ENCODE measurements at places on chromosomes 7 and 10.

DNA sequence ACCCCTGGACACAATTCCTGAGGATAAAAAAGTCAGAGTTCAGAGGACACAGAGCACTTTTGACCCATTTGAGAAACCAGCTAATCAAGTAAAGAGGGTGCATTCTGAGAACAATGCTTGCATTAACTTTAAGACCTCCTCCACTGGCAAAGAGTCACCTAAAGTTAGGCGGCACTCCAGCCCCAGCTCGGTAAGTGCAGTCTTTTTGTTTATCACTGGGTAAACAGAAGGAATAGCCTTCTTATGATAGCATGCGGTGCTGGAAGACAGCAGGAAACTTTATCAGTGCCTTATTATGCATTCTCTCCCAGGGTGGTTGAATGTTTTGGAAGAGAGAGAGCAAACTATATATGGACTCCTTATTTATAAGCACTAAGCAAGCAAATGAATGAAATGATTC lies 130.5 kb downstream of the CDK14 start:
- DNase-seq: no peak

GRCh38 chr7:4241304-4241612 lies 440.8 kb upstream of the FOXK1 start:
- DNase-seq: no peak

GRCh38 chr7:84783141-84783778 lies 403.6 kb downstream of the SEMA3D start:
- no peak for DNase-seq

GRCh38 chr10:82572744-82573143 lies 697.8 kb downstream of the NRG3 start:
- no peak for DNase-seq

DNA sequence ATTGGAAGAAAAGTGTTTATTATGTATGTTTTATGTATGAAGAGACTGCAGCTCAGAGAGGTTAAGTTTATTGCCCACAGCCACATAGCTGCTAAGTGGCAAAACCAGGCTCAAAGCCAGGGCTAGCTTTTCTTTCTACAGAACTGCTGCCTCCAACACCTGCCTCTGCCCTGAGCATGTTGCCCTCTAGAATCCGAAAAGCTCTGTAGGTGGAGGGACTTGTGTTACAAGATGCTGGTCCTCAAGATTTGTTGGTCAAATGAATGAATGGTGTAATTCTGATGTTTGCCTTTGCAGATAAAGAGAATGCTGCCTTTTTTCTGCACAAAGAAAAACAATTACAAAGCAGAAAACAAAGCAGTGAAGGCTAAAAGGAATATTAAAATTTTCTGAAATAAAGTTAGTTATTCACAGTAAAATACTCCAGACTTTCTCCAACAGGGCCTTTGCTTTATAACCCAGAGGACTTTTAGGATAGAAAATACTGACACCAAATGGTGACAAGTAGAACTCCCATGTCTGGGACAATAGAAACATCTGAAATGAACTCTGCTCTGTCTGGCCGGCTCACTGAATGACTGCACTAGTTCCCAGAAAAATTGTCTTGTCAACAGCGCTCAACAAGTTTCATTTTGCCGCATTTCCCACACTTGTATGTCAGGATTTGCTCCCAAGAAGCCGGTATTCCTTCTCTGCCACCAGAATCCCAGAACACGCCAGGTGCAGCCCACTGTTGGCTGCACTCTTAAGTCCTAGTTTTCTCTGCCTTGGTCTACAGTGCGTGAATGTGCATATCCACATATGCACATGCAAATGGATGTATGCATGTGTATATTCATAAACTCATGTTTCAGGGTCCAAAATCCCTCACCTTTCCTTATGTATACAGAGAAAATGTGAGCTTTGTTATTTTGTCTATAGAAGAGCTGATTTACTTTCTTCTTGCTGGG lies 11.0 kb upstream of the DNTT start:
- DNase-seq: no peak

DNA sequence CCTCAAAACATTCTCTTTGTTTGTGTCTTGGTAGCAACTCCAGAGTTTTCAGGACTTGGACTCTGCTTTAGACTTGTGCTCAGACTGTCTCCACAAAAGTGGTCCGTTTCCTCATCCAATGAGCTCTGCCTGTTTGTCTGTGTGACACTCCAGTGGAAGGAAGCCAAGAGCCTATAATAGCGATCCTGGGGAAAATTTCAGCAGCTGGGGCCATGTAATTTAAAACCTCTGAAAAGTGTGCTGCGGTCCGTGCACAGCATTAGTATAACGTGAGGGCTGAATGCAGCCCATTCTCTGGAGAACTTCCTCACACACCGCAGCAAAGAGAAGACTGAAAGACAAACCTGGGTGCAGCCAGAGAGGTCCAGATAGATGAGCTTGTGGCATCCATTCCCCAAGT lies at the start of gene LRRC17:
Gene LRRC17, plus strand, starts transcription at position 259 of the 400 bp plus-strand sequence. CDS start 20,914 bp downstream, outside the sequence.
- DNase-seq: no peak

DNA sequence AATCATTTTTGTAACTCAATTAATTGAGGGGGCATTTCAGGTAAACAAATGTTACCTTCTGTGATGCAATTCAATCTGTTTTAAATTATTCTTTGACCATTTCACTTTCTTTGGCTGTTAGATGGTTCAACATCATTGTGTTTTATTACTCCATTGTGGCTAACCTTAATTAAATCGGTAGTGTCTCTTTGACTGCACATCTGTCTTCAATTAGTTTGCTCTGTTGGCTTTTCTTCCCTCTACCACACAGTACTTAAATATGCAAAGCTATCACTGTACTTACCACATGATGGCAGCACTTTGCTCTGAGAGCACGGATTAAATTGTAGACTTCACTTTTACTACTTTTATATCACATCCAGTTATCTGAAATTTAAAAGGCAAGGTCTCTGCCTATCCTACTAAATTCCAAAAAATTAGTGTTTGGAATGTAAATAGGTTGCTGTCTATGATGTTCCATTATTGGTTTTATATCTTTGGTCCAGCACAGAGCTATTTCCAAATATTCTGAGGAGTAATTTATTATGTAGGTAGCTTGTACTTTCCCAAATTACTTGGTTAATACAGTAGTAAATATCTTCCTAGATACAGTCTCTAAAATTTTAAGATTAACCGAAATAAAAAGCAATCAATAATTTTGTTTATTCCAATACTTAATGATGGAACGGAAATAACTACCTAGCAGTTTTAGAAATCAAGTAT lies 352.0 kb downstream of the PCLO start:
- DNase-seq: no peak

DNA sequence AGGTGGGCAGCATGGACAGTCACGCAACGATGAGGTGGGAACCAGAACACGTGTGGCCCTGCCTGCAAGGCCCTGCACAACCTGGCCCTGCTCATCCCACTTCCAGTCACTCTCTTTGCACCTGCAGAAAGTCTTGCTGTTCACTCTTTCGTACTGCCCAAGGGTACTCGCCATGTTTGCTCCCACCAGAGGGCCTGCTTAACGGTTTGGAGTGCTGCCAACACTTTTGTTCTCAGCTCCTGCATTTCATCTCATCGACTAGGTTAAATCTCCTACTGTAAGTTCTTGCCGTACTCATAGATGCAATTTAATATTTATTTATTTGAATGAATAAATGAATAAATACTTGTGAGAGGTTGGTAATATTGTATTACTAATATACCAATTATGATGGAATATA lies 315.3 kb downstream of the SDK1 start:
- DNase-seq: peak; percentile 2

Measured in NCI-H1930 (cell line).